ENCODE measurements at places on chromosomes 2 and 18.

- DNase-seq, result no peak
Observed at GRCh38 chr2:75528221-75528977, 32.3 kb downstream of the EVA1A start.

DNA sequence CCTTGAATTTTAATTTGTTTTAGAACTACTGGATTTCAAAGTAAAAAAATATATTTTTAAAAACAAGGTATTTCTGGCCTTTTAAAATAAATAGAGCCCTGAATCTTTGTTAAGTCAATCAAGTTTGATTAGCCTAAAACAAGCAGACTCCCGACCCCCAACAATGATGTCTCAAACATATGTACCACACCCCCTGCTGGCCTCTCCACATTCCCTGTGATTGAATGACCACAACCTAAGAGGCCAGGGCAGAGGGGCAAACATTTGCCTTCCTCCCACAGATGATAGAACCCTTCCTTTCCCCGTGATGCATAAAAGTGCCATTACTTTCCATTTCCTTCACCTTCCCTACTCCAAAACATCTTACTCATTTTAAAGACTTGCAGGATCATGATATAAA lies 130.9 kb downstream of the STK39 start:
- DNase-seq, result no peak

GRCh38 chr18:38747153-38747552 lies 1181.6 kb upstream of the CELF4 start:
- DNase-seq, result no peak

DNA sequence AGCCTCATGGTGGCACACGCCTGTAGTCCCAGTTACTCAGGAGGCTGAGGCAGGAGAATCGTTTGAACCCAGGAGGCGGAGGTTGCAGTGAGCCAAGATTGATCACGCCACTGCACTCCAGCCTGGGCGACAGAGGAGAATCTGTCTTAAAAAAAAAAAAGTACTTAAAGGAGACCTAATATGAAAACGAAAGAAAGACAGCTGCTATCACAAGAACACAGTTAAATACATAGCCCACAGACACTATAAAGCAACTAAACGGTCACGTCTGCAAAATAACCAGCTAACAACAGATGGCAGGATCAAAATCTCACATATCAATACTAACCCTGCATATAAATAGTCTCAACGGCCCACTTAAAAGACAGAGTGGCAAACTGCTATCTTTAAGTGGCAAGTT lies 43.9 kb upstream of the TACR1 start:
- DNase-seq, result no peak

- no peak for DNase-seq
Observed at GRCh38 chr2:60476206-60476954, 77.1 kb downstream of the BCL11A start.

GRCh38 chr18:39781565-39781964 lies 2173.5 kb upstream of the PIK3C3 start:
- DNase-seq, result no peak

Measured in stimulated activated CD8-positive, alpha-beta memory T cell treated with anti-CD3 and anti-CD28 coated beads, Interleukin-2, amount 100 ng/mL, for 48 hours (primary cell).